ENCODE measurements at places on chromosomes 7 and 10.
A peak's percentile ranks its signal among the peaks of the same experiment; 100 is the strongest.

DNA sequence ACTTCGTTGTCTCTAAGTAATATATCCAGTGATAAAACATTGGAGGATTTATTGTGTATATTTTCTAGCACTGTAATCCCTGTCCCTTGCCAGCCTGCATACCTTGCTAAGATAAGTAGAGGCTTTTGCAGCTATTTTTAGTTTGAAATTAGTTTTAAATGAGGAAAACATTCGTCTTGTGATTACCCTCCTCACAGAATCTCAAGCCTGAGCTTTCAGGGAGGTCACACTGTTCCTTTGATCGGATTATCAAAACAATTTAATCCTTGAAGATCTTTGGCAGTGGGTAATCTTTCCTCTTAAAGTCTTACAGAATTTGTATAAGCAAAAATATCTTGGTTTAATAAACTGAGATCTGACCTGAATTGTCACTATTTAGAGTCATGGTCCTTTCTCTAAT, 897.0 kb upstream of the CELF2 start:
- H3K27me3 ChIP-seq: no peaks in the 10 kb centered on the region
- H3K4me1 ChIP-seq: no peaks in the 10 kb centered on the region

DNA sequence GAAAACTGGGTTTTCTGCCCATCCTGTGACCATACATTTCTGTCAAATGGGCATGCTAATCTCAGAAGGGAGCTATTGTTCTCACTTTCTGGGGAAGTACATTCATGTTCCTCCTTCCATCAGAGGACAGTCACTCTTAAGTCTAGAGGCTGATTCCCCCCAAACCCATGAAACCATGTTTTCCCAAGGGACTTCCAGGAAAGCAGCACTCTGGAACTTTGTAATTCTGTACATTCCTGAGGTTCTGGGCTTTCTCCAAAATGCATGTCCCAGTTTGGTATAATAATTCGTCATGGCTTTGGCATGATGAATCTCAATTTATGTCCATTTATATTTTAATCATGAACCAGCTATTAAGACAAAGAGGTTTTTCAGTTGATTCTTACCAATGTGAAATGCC, 688.1 kb downstream of the LRMDA start:
- no peaks in the 10 kb centered on the region for H3K27me3 ChIP-seq
- no peak overlapping the region for H3K27ac ChIP-seq
- no peak for DNase-seq
- no peak overlapping the region for H3K4me3 ChIP-seq

GRCh38 chr7:1794888-1795542, 124.9 kb downstream of the ELFN1 start:
- no peak overlapping the region for H3K27ac ChIP-seq
- H3K4me1 ChIP-seq: peaks cover under 1% of the 10 kb centered on the region
- no peak for DNase-seq

- peaks cover 2% of the 10 kb centered on the region for H3K27me3 ChIP-seq
- no peak overlapping the region for H3K4me3 ChIP-seq
- no peak for DNase-seq
- H3K27ac ChIP-seq: no peak overlapping the region
- no peaks in the 10 kb centered on the region for H3K4me1 ChIP-seq
- H3K36me3 ChIP-seq: no peaks in the 10 kb centered on the region
Measured at GRCh38 chr7:1355568-1356340, 103.5 kb downstream of the MICALL2 start.

- no peak for DNase-seq
- H3K4me1 ChIP-seq: no peaks in the 10 kb centered on the region
- H3K27me3 ChIP-seq: no peaks in the 10 kb centered on the region
- H3K4me3 ChIP-seq: no peak overlapping the region
- no peaks in the 10 kb centered on the region for H3K36me3 ChIP-seq
- H3K27ac ChIP-seq: no peak overlapping the region
Measured at GRCh38 chr7:75534727-75535307, 42.7 kb downstream of the SPDYE5 start.

- H3K27me3 ChIP-seq: no peaks in the 10 kb centered on the region
- H3K36me3 ChIP-seq: no peaks in the 10 kb centered on the region
- peaks cover 28% of the 10 kb centered on the region for H3K4me1 ChIP-seq
- H3K4me3 ChIP-seq: peak overlapping the region; percentile 71
Measured at GRCh38 chr10:86755454-86755739, 1.0 kb upstream of the BMPR1A start.

DNA sequence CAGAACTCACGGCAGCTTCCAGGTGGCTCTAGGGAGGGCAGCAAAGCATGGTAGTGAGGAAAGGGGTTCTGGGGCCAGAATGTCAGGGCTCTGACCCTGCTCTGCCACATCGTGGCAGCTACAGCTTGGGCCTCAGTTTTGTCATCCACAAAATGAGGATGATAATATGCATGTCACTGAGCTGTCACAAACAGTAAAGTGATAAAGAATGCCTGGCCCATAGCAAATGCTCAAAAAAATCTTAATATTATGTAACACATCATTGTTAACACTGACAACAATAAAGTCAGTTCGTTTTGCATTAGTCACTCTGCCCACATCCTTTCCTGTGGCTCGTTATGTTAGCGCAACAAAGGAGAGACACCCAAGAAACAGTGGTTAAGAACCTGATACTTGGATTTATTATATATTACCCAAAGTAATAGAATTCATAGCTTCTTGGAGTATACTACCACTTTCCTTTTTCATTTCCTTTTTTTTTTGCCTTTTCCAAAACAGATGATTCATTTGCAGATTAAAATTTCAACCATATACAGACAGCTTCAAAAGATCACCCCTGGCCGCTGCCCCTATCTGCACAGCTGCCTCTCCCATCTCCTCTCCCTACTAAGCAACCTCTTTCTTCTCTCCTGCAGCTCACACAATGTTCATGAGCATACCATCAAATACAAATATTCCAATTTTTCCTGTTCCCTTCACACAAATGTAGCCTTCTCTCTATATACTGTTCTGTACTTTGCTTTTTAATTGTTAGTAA, 45.5 kb upstream of the DDC start:
- no peaks in the 10 kb centered on the region for H3K36me3 ChIP-seq
- H3K27me3 ChIP-seq: no peaks in the 10 kb centered on the region
- H3K4me3 ChIP-seq: no peak overlapping the region
- H3K4me1 ChIP-seq: peaks cover 52% of the 10 kb centered on the region
- peak overlapping the region; percentile 75 for H3K27ac ChIP-seq

DNA sequence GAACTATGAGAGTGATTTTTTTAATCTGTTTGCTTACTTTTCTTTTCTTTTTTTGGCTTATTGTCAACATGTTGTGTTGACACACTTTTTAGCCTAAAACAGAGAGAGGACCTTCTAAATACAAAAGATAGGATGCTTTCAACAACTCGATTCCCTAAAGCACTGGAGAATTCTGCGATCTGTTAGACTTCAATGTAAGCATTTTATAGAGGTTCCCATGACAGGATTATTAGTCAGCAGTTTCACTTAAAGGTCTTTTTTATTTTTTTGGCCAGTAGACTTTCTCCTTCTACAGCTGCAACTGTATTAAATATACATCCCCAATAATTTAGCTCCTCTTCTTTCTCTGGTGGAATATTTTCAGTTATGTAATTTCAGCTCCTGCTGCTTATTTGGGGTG, 12.7 kb upstream of the NRP1 start:
- DNase-seq: no peak
- H3K4me3 ChIP-seq: no peak overlapping the region
- no peaks in the 10 kb centered on the region for H3K4me1 ChIP-seq
- no peak overlapping the region for H3K27ac ChIP-seq

DNA sequence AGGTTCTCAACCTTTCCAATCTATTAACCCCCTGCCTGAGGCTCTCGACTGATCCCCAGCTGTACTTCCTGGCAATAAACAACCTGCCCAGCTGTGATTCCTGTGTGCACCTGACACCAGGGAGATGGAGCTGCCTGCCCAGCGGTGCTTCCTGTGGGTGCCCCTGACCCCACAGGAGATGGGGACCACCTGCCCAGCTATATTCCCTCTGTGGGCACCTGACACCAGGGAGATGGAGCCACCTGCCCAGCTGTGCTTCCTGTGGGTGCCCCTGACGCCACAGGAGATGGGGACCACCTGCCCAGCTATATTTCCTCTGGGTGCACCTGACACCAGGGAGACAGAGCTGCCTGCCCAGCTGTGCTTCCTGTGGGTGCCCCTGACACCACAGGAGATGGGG, 184.0 kb downstream of the DIP2C start:
- no peak overlapping the region for H3K4me3 ChIP-seq
- H3K4me1 ChIP-seq: no peaks in the 10 kb centered on the region
- H3K27me3 ChIP-seq: peaks cover 3% of the 10 kb centered on the region
- no peaks in the 10 kb centered on the region for H3K36me3 ChIP-seq
- H3K27ac ChIP-seq: no peak overlapping the region
- no peak for DNase-seq

DNA sequence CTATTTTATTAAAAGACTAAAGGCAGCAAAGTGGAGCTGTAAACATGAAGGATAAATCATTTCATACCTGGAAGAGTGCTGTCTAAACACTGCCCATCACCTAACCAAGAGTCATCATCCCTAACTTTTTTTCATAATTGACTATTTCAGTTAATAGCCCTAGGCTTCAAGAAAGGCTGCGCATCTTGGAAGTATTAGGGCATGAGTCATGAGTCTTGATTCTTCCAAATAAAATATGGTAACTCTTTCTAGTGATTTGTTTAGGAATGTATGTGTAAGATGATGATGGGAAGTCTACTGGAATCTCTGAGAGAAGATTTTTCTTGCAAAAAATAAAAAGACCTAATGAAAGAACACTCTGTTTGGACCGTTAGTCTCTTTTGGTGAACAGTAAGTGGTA, 207.7 kb upstream of the AHR start:
- no peaks in the 10 kb centered on the region for H3K36me3 ChIP-seq
- H3K27me3 ChIP-seq: no peaks in the 10 kb centered on the region
- DNase-seq: no peak
- no peak overlapping the region for H3K27ac ChIP-seq
- H3K4me1 ChIP-seq: no peaks in the 10 kb centered on the region
- no peak overlapping the region for H3K4me3 ChIP-seq

DNA sequence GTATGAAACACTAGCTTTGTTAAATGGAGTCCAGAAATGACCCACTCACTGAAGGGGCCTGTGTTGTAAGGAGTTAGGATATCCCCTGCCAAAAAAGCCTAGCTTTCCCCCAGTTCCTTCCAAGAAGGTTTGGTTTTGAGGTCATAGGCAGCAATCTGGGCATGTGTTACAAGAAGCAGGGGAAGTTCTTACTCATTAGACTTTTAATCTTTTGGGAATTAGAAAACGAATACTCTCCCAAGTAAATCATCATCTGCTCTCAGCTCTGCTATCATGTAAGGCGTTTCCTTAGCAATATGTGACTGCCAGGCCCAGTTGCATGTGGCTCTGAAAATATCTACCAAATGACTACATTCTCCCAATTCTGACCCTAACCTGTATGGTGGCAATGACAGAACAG, 3.7 kb downstream of the NOD1 start:
- no peak overlapping the region for H3K27ac ChIP-seq
- no peak for DNase-seq
- peaks cover 17% of the 10 kb centered on the region for H3K36me3 ChIP-seq
- no peak overlapping the region for H3K4me3 ChIP-seq
- H3K27me3 ChIP-seq: no peaks in the 10 kb centered on the region
